Fibroblast of the aortic adventitia (primary cell): ENCODE measurements at places on chromosomes 7 and 10. TPM values are rescaled to one million over a fixed set of nuclear protein-coding genes. Genes with fewer than 3 reads are reported as not detected.

DNA sequence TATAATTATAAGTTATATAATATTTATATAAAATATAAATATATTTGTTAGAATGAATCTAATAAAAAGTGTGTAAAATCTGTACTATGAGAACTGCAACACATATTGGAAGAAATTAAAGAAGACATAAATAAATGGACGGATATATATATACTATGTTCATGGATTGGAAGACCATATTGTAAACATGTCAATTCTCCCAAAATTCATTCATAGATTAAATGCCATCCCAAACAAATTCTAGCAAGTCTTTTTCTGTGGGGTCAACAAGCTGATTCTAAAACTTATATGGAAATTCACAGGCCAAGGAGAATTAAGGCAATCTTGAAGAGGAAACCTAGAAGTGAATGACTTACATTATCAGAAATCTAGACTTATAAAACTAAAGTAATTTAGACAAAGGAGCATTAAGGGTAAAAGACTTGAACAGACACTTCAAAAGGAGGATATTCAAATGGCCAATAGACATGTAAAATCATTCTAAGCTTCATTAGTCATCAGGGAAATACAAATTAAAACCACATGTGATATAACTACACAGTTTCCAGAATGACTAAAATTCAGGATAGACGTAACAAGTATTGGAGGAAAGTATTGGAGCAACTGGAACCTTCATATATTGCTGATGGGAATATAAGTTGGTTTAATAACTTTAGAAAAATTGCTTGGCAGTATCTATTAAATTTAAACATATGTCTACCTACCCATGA lies 225.9 kb downstream of the EMX2 start:
- no peak for DNase-seq

DNA sequence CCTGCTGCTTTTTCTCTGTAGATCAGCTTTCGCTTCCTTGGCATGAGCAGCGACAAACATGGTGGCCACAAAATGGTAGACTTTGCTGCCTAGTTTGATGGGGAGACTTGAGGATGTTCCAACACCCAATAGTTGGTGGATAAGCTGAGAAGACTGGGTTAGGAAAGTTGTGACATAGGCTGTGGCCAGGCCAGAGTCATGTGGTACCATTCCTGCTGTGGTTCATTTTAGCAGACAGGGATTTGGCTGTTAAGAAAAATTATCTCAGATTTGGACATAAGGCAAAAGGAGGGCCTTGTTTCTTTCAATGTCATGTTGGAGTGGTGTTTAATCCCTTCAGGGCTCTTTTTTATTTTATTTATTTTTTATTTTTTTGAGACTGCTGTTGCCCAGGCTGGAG lies 26.6 kb upstream of the FAM180A start:
- DNase-seq: peak; percentile 40

DNA sequence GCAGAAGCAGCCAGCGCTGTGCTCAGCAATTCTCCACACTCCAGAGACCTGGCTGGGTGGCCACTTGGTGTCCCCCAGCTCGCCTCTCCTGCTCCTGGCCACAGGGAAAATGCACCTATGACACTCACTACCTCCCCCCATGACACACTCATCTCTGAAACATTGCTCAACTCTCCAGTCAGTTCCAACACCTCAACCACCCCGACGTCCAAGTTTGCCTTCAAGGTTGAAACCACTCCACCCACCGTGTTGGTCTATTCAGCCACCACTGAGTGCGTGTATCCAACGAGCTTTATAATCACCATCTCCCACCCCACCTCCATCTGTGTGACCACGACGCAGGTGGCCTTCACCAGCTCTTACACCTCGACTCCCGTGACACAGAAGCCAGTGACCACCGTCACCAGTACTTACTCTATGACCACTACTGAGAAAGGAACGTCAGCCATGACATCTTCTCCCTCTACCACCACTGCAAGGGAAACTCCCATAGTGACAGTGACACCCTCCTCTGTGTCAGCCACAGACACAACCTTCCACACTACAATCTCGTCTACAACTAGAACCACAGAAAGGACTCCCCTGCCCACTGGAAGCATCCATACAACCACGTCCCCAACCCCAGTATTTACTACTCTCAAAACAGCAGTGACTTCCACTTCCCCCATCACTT lies 2.7 kb downstream of the MUC3A start:
- DNase-seq: no peak

- no peak for DNase-seq
Measured at GRCh38 chr10:117005527-117006055, 604 bp upstream of the SHTN1 start.

DNA sequence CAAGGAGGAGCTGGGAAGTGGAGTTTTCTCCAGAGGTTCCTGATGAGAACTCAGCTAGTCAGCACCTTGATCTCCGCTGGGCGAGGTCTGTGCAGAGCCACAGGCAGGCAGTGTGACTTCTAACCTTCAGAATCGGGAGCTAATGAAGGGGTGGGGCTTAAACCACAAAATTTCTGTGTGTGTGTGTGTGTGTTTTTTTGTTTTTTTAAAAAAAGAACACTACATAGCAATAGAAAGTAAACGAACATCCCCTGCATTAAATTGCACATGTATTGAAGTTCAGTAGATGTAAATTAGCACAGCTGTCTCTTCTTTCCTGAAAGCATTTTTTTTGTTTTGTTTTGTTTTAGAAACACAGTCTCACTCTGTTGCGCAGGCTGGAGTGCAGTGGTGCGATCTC lies 46.2 kb downstream of the RBM17 start:
- DNase-seq: no peak

DNA sequence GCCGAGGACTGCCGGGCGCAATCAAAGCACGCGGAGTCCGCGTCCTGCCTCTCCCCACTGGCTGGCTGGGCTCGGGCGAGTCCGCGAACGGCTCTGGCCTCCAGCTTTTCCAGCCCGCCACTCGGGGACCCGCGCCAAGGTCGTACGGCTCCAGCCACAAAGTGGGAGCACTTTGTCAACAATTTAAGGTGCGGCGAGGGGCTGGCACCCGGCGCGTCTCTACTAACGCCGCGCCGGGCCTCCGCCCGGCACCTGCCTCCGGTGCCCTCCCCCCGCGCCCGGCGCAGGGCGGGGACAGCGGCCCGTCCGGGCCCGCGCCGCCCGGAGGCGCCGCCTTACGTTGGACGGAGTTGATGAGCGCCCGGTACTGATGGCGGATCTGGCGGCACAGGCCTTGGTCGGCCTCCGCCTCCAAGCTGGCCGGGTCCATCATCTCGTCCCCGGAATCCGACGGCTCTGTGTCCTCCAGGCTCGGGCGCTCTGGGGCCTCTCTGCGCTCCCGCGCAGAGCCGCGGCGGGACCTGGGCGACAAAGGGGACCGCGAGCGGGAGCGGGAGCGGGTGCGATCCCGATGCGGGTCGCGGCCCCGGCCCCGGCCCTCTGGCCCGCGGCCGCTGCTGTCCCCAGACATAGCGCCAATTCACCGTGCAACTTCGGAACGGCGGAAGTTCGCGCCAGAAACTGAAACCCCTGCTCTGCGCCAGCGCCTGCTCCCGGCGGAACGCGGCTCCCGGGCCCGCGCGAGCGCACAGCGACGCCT lies at the start of gene NSMCE4A:
Gene NSMCE4A, minus strand, starts transcription at position 683 of the 760 bp plus-strand sequence. Its CDS starts 52 bp downstream, at position 631.
- peak; percentile 66 for DNase-seq

GRCh38 chr10:130787243-130787642 lies 524.3 kb downstream of the TCERG1L start:
- DNase-seq: no peak

The BTBD16 gene
- 0.09 TPM in 1 of 2 replicates, not detected in the other for total RNA-seq

GRCh38 chr10:113891476-113891875 lies 37.0 kb downstream of the NHLRC2 start:
- no peak for DNase-seq

GRCh38 chr7:39238234-39238869 lies 260.6 kb downstream of the POU6F2 start:
- no peak for DNase-seq

The CPN1 gene
- not detected in 2 replicates for total RNA-seq

The HTR5A gene
- not detected in 2 replicates for total RNA-seq

The LIPK gene
- not detected in 2 replicates for total RNA-seq

The PDZD7 gene
- 0.16 and 0.27 TPM in 2 replicates for total RNA-seq

The C7orf57 gene
- total RNA-seq: 0.09 TPM in 1 of 2 replicates, not detected in the other

The CALHM3 gene
- total RNA-seq: not detected in 2 replicates

- DNase-seq: no peak
Measured at GRCh38 chr10:11242443-11243387, 225.0 kb downstream of the CELF2 start.

DNA sequence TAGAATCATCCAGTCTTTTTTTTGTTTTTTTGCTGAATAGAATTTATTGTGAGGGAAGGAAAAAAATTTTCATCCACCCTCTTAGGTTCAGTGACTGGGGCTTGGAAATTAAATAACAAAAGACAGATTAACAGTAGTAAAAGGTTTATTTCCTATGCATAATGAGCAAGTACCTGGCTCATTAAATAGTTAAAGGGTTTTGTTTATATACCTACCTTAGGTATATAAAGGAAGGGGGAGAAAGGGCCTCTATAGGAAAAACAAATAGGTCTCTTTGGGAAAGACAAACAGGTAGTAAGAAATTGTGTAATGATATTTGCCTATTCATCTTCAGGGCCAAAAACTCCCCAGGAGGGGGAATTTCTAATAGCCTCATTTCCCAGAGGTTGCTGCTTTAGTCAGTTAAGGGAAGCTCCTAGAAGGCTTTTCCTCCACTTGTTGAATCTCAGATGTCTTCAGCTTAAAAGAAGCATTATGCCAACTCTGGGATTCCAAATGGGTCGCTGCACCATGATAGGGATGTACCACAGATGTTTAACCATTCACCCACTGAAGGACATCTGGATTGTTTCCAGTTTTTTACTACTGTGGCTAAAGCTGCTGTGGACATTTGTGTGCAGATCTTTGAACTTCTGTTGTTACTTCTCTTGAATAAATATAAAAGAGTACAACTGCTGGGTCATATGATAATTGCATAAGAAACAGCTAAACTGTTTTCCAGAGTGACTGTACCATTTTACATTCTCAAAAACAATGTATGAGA lies 11.3 kb downstream of the ACADSB start:
- DNase-seq: no peak

The SMO gene
- total RNA-seq: 4.2 and 24.1 TPM in 2 replicates

DNA sequence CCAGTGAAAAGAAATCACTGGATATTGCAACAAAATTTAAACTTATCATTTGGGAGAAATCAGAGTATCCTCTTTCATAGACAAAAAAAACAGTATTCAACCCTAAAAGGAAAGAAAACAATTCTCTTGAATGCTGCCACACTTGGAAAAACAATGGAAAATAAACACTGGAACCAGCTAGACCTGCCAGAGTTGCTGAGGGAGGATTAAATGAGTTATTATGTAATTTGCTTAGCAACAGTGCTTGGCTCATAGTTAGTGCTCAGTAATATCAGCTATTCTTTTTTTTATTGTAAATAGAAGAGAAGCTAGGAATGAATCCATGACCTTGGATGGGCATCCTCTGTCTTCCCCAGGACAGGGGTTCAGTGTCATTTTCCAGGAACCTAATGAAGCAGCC lies 11.0 kb upstream of the ZNF273 start:
- DNase-seq: no peak

The CALY gene
- not detected in 2 replicates for total RNA-seq

GRCh38 chr7:43570688-43571365 lies 12.1 kb upstream of the STK17A start:
- DNase-seq: no peak

DNA sequence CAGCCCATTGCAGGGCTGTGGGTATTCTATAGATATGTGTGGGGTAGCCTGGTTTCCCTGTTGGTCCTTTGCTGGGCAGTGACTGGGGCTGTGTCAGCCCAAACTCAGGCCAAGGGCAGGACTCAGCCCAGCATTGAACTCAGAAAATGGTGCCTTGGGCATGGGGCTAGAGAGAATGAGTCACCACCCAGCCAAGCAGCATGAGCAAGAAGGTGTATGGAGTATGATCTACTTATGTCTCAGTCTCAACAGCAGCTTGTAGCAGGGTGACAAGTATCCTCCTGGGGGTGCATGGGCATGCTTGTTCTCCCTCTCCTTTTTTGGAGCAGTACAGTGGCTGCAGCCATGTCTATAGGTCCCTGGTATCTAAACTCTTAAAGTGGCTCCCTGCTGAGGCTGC lies 32.0 kb downstream of the STK31 start:
- DNase-seq: no peak

DNA sequence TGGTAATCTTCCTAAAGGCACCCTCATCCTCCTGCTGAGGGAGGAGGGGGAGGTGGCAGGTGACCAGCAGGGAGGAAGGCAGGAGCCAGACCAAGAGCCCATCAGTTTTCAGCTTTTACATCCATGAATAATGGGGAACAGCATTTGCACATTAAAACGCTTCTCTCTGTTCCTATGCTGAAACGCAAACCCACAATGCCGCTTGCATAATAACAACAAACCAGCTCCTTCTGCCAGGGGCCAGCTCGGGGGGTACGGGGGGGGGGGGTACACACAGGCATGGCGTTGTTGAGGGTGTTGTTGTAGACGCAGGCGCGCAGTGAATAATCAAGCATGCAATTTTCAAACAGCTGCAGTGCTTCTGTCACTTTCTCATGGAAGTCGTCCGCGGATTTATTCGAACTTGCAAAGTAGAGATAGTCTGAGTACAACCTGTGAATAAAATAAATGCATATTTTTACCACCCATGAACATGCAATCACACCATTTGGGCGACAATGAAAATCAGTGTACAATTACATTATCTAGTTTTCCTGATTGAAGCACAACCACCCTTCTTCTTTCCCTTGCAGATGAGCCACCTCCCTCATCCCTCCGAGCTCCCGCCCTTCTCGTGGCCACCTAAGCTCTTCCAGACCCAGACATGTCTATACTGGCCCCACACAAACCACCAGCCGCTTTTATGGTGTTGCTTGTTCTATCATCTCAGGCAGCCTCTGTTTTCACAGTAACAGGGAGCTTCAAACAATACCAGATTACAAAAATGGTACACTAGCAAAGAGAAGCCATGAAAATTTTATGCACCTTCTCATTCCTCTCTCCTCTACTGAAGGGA lies 72.2 kb downstream of the CHST15 start:
- no peak for DNase-seq

The PLXNA4 gene
- total RNA-seq: 3.0 and 5.5 TPM in 2 replicates

The MYL10 gene
- not detected in 2 replicates for total RNA-seq

DNA sequence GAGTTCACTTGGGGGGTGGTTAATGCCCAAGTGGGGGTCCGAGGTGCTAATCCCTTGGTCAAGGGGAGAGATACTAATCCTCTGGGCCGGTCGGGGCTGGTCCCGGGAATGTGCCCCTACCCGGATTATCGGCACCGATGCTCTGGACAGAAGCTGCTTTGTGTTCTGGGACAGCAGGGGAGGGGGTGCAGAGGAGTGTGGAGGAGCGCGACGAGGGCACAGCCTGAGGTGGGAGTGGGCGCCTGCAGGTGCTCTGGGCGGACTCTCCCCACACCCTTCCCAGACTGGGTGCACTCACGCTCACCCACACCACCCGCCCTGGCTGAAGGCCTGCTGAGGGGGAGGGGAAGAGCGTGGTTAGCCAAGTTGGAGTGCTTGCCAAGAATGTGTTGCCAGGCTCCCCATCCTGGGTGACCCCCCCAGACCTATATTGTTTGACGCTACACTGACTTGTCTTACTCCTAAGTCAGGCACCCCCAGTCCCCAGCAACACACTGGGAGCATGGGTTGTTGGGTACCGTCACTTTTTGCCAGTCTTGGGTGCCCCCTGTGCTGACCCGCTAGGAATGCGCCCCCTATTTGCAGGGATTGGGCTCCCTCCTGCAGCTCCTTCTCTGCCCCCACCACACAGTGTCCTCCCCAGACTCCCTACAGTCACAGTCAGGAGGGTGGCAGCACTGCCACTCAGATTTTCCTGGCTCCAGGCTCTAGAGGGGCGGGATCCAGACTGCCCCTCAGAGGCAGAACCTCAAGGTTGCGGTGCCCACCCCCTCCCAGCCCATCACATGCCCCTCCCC lies 1.2 kb downstream of the SLC4A2 start:
- DNase-seq: peak; percentile 57
